ENCODE measurements at places on chromosomes 4 and X.

- no peak for DNase-seq
These were observed at the start of gene ZNF827 for GRCh38 chr4:145938618-145939440. Gene ZNF827, minus strand, starts transcription at chr4:145938823. Its CDS starts 416 bp downstream, at chr4:145938407.

DNA sequence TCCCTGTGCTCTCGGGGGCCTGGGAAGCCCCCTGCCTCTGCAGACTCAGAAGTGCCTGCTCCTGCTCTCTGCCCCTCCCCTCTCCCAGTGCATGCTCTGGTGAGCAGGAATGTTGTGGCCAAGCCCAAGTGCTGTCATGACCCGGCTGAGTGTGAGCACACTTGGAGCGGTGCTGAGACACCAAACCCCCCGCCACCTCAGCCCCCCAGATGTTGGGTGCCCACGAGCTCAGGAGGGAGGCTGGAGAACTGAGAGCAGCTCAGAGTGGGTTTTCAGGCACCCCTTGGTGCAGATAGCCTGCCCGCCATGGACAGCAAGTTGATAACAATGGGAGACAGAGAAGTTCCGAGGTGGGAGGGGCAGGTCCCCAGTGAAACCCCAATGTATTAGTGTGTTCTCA is 477.4 kb downstream of the ACTRT1 start:
- no peak for DNase-seq

- no peak for DNase-seq
These were observed 33.6 kb upstream of the WFS1 start for GRCh38 chr4:6235901-6236640.

DNA sequence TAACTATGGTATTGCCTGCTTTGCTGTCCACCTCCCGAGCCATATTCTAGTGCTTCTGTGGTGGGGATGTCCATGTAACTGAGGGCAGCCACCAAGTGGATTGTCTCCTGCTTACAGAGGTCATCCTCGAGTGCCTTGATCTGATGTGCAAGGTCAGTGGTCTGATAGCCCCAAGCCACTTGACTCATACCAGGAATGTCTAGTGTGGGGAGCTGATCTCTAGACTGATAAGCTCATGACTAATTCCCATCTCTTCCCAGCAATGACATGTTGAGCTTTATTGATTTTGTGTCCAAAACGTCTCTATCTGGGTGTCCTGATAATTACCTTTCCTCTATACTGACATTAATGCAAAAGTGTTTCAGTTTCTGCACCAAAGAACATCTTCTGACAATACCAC is 168.4 kb upstream of the WDR1 start:
- DNase-seq = no peak

GRCh38 chr4:123250843-123251242 is 145.8 kb upstream of the SPRY1 start:
- no peak for DNase-seq

- DNase-seq = no peak
These were observed 89.2 kb downstream of the LNX1 start for GRCh38 chr4:53502094-53502493.

- DNase-seq = no peak
These were observed 109.0 kb downstream of the ATP11C start for GRCh38 chrX:139823806-139824205.

DNA sequence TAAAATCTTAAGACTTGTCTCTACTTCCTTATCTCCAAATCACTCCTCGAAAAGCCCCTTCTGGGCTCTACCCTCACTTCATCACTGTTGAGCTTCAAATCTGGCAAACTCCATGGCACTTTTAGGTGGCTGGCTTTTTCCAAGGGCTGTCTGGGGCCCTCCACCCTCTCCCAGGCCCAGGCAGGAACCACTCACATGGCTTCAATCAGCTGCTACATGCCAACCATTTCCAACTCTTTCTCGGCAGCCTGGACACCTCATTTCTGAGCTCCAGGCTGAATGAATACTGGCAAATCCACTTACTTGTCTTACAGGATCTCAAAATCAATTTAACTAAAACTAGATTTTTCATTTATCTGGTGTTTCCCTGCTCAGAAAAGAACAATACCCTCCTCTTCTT is 22.0 kb downstream of the USP46 start:
- no peak for DNase-seq

GRCh38 chrX:13764281-13764680 is 29.7 kb downstream of the OFD1 start:
- no peak for DNase-seq

DNA sequence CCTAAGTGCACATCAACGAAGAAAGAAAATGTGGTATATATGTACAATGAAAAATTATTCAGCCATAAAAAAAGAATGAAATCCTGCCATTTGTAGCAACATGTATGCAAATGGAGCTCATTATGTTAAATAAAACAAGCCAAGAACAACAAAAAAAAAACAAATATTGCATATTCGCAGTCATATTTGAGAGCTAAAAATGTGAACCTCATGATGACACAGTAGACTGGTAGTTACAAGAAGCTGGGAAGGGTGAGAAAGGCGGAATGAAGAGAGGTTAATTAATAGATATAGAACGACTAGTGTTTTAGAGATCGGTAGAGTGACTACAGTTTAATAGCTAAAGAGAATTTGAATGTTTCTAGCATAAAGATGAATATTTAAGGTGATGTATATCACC is 89.2 kb downstream of the PDS5A start:
- DNase-seq = no peak

DNA sequence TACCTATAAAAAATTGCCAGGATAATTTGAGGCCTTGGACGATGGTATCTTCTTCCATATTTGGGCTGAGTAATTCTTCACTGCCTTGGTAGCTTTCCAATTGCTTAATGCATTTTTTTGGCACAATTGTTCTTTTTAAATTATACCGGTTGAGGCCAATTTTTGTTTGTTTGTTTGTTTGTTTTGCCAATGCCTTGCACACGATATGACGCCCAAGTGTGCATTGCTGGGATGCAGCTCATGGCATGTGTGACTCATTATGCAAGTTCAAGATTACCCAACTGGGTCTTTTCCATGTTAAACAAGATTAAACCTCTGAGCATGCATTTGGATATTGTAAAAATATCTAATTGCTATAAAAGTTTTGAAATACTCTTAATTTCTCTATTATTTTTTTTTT is 71.1 kb upstream of the KCNIP4 start:
- DNase-seq = no peak

- no peak for DNase-seq
These were observed 589 bp upstream of the NEUROG2 start for GRCh38 chr4:112516471-112517066.

- DNase-seq = no peak
These were observed 317.8 kb upstream of the GALNT7 start for GRCh38 chr4:172850838-172851237.

GRCh38 chrX:74292808-74293123 is 11.2 kb upstream of the ZCCHC13 start:
- no peak for DNase-seq

- DNase-seq = no peak
These were observed 18.7 kb upstream of the GABRB1 start for GRCh38 chr4:47012676-47013075.

DNA sequence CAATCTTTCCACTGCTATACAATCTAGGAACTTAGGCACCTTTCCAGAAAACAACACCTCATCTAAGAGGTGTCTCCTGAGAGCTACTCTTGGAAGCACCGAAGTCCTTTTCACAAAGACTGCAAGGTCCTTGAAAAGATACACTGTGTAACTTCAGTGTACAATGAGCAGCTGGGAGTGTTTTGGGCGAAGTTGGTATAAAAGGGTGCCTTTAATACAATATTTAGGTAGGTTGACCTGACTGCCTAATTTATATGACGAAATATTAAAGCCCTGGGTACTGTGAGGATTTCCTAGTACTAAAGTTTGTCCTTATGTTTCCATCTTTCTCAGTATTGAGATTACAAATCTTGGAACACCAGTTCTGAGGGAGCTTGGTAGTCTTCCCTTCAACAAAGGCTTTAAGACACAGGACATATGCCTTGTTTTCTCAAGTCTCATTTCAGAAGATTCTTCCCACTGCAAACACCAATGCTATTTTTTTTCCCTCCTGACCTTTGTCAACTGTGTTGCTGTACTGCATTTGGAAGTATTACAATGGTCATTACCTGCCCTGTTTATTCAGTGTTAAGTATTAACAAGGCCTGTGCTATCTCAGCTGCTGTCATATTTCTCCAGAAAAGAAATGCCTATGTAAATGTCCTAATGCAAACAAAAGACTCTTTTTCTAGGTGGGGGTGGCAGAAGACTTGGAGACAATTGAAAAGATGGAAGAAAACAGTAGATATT is 134.2 kb downstream of the MAML3 start:
- no peak for DNase-seq

GRCh38 chrX:1137531-1137930 is 74.9 kb downstream of the CRLF2 start:
- no peak for DNase-seq

GRCh38 chrX:65502618-65503017 is 32.0 kb downstream of the LAS1L start:
- no peak for DNase-seq

- no peak for DNase-seq
These were observed 125.6 kb downstream of the PHF8 start for GRCh38 chrX:53918702-53919101.

DNA sequence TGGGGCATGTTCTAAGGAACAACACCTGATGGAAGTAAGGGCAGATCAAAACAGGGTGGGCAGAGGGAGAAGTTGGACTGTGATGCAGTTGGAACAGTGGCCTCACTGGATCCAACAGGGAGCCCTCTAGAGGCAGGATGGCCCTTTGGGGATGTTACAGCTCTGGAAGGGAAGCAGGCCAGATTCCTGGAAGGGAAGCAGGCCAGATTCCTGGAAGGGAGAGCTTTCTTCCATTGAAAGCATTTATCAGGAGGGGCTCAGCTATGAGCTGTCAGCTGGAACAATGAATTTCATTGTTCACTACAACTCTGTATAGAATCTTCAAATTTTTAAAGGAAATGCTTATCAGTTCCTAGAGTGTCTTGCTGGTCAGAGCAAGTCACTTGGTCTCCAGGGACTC is 17.7 kb downstream of the IL15 start:
- DNase-seq = peak; percentile 63

GRCh38 chrX:122582280-122582974 is 601.7 kb upstream of the GRIA3 start:
- no peak for DNase-seq

- no peak for DNase-seq
These were observed 131.7 kb downstream of the SLC4A4 start for GRCh38 chr4:71470524-71470923.

DNA sequence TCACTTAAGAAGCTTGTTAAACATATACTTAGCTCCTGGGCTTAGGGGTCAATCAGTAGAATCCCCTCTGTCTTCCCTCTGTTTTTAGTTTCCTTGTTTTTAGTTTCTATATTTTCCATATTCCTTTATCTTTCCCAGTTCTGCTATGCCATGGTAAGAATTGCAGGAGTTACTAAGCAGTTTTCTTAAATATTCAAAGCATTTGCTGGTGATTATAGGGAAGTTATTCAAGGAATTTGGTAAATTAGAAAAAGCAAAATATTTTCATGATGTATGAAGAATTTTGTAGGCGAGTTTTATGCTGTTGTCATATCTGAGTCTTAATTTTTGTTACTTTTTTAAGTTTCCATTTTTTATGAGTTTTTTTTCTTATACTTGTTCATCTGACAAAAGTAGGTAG is 91.6 kb upstream of the NUDT6 start:
- DNase-seq = no peak

DNA sequence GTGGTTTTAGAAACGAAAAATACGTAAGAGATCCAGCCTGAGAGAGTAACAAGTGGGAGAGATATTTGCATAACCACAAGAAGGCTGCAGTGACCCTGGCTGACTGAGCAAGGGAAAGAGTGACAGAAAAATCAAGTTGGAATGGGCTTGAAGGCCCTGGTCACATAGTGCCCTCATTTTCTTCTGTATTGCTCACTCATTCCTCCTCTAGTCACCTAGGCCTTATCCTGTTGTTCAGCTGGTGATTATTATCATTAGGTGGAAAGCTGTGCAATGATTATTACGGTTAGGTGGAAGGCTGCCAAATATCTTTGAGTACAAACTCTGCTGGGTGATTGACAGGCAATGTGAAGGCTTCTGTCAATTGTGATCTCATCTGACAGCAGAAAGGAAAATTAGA is 2384.1 kb downstream of the PCDH7 start:
- no peak for DNase-seq

DNA sequence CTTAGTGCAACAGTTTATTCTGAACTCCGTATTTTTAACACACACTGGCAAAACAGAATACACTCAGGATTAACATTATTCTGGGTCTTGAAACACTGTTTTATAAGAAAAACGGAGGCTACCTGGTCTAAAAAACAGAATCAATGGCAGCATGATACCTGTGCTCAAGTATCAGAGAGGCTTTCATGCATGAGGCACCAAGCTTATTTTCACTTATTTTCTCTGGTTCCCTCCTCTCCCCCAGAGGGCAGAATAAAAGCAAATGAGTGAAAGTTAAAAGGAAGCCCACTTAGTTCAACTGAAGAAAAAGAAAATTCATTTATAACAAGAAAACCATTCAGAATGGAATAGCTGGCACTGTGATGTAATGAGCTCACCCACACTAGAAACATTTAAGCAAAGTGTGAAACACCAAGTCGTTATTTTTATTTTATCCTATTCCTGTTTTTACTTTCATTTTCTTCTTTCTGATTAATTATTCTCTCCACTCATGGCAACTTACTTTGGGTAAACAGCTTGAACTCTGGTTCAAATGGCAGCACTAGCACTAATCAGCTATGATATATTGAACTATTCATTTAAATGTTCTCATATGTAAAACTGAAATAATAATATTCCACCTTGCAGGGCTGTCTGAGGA is 211.8 kb downstream of the PPP3CA start:
- no peak for DNase-seq

GRCh38 chrX:22634751-22635150 is 362.0 kb downstream of the CBLL2 start:
- no peak for DNase-seq

GRCh38 chr4:8060632-8061031 is 98.0 kb downstream of the ABLIM2 start:
- DNase-seq = no peak

DNA sequence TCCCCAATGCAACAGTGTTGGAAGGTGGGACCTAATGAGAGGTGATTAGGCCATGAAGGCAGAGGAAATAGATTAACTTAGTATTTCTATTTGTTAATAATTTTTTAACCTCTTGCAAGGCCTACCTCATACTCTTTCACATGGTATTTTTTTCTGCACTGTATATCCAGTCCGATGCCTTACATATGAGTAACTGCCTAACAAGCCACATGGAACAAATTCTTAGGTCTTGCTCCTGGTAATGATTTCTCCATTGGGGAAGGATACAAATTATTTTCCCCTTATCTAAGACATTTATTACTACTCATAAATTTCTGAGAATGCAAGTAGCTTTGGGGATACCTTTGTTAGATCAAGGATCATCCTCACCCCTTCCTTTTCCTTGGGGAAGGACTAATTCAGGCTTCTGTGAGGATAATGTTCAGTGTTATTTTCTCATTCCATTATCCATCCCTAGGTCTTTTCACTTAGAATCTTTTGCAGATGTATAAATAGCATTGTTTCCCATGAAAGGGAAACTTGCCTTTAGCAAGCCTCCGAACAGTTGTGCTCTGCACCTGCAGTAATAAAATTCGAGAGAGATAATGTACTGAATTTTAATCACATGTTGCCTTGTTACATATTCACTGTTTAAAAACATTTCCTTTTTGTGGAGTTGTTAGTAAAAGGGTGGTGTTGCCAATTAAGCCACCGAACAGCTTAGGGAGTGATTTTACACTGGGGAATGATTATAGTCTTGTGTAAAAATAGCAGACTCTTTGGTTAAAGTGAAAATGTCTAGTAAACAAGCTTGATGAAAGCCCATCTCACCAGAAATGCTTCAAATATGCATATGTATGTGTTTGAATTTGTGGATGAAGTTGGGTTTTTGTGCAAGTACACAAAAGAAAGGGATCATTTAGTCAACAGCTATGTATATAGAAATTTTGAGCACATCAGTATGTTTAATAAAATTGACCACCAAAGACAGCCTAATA is 89.9 kb downstream of the CFAP299 start:
- DNase-seq = no peak

GRCh38 chr4:18869166-18869565 is 847.6 kb upstream of the LCORL start:
- DNase-seq = no peak

All from right atrium auricular region (tissue), 2 donors.